ENCODE measurements at places on chromosomes 3 and 15. TPM values are rescaled to one million over a fixed set of nuclear protein-coding genes. Genes with fewer than 3 reads are reported as not detected.

Gene EPHA3
- 1.5 TPM for total RNA-seq

Gene CCDC33
- not detected for total RNA-seq

Gene LTK
- total RNA-seq: 0.58 TPM

Gene NMD3
- total RNA-seq: 97.9 TPM

Gene IL1RAP
- 7.9 TPM for total RNA-seq

Gene SLC35A5
- 27.3 TPM for total RNA-seq

Gene CCNL1
- total RNA-seq: 122 TPM

Gene LIPH
- not detected for total RNA-seq

Gene EBLN2
- 2.3 TPM for total RNA-seq

Gene CELF6
- 0.15 TPM for total RNA-seq

Gene GOLGA6B
- not detected for total RNA-seq

Gene CPNE9
- total RNA-seq: not detected

Gene C3orf85
- total RNA-seq: not detected

Gene PGBD4
- total RNA-seq: 2.2 TPM

Gene TAMM41
- total RNA-seq: 6.0 TPM

Gene FBXL2
- 20.2 TPM for total RNA-seq

Gene ZNF710
- total RNA-seq: 8.9 TPM

Gene ZXDC
- 27.1 TPM for total RNA-seq

All from smooth muscle cell of trachea (primary cell).